ENCODE measurements at places on chromosomes 4 and X.

- no peak for DNase-seq
These were observed 37.9 kb upstream of the FSTL5 start for GRCh38 chr4:162201673-162202072.

- no peak for DNase-seq
These were observed 77.9 kb upstream of the C1QTNF7 start for GRCh38 chr4:15349965-15350364.

DNA sequence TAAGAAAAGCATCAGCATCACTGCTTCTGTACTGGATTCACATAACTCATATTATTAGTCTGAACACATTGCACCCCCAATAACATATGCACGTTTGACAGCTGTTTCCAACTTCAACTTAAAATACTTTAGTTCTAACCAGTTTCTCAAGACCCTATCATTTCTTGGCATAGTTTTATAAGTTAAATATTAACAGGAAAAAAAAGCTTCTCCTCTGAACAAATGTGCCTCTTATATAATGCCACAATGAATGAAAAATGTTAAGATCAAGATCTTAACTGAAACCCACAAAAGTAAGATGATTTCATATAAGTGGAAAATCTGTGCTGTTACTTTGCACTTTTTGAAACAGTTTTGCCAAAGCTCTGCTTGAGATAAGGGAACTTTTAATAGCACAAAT lies 652.8 kb upstream of the FAM241A start:
- no peak for DNase-seq

- DNase-seq: no peak
These were observed 4.7 kb downstream of the CPLX1 start for GRCh38 chr4:821181-821591.

DNA sequence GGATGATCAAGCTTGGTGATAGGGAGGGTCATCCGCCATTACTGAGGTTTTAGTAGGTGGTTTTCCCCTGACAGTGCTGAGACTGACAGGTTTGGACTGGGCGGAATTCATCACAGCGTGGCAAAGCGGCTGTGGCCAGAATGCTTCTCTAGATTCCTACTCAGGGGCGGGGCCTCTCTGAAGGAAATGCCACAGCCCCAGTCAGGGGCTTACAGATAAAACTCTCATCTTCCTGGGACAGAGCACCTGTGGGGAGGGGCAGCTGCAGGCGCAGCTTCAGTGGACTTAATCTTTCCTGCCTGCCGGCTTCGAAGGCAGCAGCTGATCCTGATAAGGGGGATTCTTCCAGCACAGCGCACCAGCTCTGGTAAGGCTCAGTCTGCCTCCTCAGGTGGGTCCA lies 316.7 kb downstream of the RPA4 start:
- no peak for DNase-seq

DNA sequence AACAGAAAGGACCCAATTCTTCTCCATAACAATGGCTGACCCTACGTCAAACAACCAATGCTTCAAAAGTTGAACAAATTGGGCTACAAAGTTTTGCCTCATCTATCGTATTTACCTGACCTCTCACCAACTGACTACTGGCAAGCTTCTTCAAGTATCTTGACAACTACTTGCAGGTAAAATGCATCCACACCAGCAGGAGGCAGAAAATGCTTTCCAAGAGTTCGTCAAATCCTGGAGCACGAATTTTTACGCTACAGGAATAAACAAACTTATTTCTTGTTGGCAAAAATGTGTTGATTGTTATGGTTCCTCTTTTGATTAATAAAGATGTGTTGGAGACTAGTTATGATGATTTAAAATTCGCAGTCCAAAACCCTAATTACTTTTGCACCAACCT lies 6.7 kb upstream of the GAB1 start:
- DNase-seq: no peak

DNA sequence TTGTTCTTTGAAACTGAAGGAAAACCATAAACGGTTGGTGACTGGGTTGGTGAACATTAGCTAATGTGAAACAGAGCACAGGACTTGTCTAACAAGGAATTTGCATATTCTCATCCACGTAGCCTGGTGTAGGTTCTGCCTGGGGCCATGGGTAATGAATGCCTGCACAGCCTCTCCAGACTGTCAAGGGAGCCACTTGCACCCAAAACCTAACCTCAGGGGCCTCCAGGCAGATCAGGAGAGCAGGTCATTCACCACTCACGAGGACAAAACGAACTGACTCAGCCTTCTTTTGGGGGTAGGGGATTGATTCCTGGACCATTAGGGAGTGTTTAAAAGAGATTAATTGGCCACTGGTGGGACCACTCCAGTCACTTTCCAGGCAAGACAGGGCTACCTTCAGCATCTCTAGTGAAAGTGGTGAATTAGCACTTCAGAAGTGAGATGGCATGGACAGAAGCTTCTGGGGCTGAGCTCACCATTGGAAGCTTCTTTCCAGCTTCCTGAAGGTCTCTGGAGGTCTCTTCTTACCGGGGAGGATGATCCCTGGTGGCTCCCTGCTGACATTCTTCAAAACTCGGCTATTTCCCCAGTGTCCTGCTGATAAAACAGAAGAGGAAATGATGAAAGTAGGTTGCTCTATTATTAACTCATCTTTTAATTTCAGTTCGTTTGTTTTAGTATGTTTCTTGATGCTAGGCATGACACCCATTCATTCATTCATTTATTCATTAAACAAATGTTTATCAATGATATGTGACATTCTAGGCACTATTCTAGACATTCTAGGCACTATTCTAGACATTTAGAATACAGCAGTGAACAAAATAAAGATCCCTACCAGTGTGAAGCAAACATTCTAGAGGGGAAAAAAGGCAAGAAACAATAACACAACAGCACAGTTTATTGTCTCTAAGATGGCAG lies 104.5 kb upstream of the LNX1 start:
- no peak for DNase-seq

GRCh38 chr4:77852892-77853495 lies 9.6 kb upstream of the MRPL1 start:
- DNase-seq: peak; percentile 68

DNA sequence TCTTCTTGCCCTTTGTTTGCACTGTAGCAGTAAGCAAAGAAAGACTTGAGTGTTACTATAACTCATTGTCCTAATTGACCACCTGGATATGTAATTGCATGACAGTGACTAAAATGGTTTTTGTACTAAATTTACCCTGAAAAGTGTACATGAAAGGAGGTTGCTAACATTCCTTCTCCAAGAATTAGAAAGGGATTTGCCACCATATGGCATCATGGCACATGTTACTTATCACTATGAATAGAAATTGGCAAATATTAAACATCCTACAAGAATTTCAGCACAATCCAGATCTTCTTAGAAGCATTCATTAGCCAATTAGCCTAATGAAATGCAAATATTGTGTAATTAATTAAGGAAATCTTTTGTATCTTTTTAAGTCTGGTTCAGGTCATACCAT lies 834.2 kb downstream of the STPG2 start:
- no peak for DNase-seq

- no peak for DNase-seq
These were observed 227.4 kb downstream of the PALLD start for GRCh38 chr4:168724243-168724642.

GRCh38 chrX:119145241-119145653 lies 17.6 kb upstream of the KIAA1210 start:
- DNase-seq: no peak

DNA sequence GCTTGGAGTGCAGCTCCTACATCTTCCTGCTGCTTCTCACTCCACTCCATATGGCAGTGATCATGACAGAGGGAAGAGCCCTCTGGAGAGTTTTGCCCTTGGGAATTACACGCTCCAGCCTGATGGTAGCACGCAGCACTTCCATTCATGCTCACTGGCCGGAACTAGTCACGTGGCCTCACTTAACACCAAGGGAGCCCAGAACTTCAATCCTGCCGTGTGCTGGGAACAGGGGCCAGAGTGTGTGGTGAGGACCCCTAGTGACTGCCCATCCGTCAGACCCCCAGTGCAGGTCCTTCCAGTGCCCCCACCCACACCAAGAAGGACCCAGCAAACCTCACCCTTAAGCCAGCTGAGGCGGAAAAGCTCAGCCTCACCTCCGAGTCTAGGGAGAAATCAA lies 230.7 kb downstream of the EVC2 start:
- DNase-seq: no peak

- DNase-seq: no peak
These were observed 20.3 kb upstream of the ABCG2 start for GRCh38 chr4:88178626-88179231.

DNA sequence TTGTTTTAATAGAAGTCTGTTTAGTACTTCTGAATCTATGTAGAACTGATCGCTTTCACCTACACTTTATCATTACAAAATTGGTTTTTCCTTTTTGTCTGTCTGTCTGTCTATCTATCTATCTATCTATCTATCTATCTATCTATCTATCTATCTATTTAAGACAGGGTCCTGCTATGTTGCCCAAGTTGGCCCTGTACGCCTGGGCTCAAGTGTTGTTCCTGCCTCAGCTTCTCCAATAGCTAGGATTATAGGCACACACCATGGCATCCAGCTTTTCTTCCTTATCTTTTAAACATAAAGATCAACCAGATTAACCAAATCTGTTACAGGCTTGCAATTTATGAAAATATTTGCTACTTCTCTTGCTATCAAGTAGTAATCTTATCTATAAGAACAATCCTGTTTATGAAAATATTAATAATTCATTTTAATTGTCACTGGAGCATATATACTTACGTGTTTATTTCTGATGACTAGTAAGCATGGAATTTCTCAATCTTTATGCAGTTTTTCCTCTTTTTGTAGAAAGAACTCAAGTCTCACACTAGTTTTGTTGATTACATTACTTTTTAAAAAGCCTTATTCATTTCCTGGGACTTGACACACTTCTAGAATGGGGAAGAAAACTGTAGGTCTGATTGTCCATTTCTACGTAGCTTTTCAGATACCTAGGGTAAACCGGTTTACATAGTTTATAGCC lies 24.5 kb downstream of the KIAA0232 start:
- no peak for DNase-seq

GRCh38 chrX:7143941-7144525 lies 3.5 kb upstream of the STS start:
- no peak for DNase-seq

DNA sequence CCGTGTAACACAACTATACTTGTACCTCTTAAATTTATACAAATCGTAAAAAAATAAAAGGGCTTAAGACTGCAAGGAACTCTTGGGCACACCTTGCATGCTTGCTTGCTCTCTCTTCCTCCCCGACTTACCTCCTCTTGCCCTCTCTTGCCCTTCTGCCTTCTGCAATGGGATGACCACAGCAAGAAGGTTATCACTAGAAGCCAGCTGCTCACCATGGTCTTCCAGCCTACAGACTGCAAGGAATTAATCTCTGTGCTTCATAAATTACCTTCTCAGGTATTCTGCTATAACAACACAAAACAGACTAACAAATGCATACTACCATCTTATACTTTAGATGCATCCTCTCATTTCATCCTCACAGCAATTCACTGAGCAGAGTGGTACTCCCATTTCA lies 92.1 kb downstream of the MRPL1 start:
- DNase-seq: no peak

DNA sequence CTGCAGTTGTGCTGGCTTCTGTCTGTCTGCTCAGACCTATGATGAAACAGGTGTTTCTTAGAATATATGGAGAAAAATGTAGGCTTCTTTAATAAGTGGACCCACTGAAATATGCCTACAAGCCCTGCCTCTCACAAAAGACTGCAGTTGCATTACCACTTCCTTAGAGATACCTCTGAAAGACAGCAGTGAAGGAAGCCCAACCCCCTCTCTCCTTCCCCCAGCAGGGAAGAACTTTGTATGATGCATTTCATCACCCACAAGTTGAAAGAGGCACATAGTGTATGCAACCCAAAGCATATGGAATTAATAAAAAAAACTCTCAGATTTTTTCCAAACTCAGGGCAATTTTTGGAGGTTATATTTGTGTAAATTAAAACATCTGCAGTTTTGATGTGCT lies 916.7 kb downstream of the TECRL start:
- DNase-seq: no peak

DNA sequence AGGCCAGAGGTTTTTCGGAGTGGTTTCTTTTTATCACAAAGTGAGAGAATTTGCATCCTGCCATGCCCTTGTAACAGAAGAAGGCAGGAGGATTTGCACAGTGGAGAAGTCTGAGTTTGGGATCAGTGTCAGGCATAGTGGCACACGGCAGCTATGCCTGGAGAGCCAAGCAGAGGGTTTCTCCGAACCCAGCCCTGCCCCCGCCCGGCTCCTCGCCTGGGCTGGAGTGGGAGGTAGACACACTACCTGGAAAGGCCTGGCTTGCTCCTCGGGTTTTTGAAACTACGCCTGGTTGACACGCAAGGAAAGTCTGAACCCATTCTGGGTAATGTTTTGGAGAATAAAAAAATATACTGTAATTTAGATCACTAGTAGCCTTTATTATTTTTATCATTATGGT lies 1653.6 kb upstream of the TENM3 start:
- no peak for DNase-seq

- DNase-seq: no peak
These were observed 11.7 kb upstream of the GNRHR start for GRCh38 chr4:67765928-67766327.

- no peak for DNase-seq
These were observed 204.4 kb downstream of the ZNF330 start for GRCh38 chr4:141425124-141425523.

GRCh38 chrX:87489071-87489470 lies 28.5 kb upstream of the KLHL4 start:
- no peak for DNase-seq

DNA sequence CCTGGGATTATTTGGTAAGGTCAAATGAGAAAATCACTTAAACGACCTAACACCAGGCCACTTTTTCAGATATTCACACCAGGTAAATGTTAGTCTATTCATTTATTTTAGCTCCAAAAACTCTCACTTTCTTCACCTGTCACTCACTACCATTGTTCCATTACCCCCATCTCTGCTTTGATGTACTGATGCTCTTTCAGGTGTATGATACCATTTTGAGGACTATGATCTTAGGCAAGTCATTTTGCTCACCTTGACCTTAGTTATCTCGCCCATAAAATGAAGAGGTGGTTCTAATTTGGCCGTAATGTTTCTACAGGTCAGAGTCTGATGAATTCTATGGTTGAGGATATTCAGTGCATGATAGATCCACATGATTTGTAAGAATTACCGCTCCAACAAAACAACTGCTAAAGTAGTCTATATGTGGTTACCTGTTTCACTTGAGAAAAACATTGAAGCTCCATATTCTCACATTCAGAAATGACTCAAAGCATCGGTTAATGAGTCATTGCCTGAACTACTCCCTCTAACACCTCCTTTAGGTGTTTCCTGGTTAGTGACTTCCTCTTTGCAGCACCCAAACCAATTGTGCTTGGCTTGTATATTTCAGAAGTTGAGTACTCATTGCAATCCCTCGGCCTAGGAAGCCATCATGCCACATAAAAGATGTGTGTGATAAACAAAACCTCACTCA lies 4.5 kb downstream of the DTHD1 start:
- DNase-seq: peak; percentile 47

DNA sequence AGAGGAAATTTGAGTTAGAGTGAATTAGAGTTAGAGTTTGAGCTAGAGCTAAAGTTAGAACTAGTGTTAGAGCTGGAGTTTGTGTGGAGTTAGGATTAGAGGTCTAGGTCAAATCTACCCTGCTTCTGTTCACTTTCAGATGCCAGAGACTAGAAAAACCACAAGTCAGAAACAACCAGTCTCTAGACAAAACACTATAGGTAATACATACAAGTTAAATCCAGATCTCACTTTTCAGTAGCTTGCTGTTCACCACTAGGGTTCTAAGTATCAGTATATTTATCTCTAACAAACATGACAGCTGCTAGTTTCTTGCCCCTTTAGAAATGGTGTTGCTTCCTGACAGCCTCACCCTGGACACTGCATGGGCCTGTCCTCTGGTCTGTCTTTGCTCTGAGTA lies 300.7 kb downstream of the ARAP2 start:
- no peak for DNase-seq

- DNase-seq: no peak
These were observed 41.6 kb downstream of the UNC5C start for GRCh38 chr4:95507147-95507546.

- no peak for DNase-seq
These were observed 10.8 kb downstream of the WFS1 start for GRCh38 chr4:6280365-6280996.

All from T-helper 22 cell (primary cell).